Keratinocyte (primary cell): ENCODE measurements at places on chromosomes 12 and 14. TPM values are rescaled to one million over a fixed set of nuclear protein-coding genes. Genes with fewer than 3 reads are reported as not detected.

CYP46A1 gene
- 0.01 TPM in 2 of 3 replicates, not detected in the other for polyA plus RNA-seq

DNA sequence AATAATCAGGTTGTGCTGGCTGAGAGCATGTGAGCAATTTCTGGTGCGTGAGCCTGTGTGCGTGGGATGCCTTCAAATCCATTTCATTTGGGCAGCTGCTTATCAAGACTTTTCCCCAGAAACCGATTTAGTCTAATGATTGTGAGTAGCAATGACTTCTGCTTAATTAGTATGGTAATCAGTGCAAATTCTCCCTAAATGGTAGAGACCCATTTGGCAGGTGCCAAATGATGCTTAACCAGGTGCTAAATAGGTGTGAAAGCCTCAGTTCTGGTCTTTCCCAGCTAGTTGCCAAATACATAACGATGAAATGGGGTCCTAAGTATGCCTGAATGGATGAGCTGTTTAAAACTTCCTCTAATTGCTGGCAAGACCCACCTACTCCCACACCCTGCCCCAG is 248.4 kb upstream of the CCDC196 start:
- no peaks in the 10 kb centered on the region for H3K4me1 ChIP-seq
- no peaks in the 10 kb centered on the region for H3K36me3 ChIP-seq
- DNase-seq, result no peak
- H3K27ac ChIP-seq, result no peak overlapping the region
- H3K4me3 ChIP-seq, result no peak overlapping the region

DNA sequence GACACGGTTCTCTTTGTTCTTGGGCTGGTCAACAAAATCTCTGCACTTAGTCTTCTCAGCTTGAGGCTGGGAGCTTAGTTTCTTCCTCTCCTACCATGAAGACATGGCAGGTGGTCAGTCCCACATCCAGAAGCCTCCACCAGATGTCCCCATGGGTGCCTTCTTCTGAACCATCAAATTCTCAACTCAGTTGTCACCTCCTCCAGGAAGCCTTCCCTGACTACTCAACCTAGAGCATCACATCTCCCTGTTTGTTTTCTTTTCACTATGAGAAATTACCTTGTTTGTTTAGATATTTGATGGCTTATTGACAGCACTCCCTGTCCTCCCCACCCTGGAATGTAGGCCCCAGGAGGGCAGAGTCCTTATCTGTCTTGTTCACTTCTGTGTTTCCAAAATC is 84.4 kb downstream of the TBX5 start:
- H3K36me3 ChIP-seq, result no peaks in the 10 kb centered on the region
- no peak for DNase-seq
- H3K4me3 ChIP-seq, result no peak overlapping the region

PTPRB gene
- polyA plus RNA-seq, result 0.33 to 0.65 TPM (median 0.46 TPM) in 3 replicates

- peak overlapping the region; percentile 8 for H3K27ac ChIP-seq
- peaks cover 17% of the 10 kb centered on the region for H3K4me1 ChIP-seq
- no peak overlapping the region for H3K4me3 ChIP-seq
- no peaks in the 10 kb centered on the region for H3K27me3 ChIP-seq
- no peak for DNase-seq
Observed at GRCh38 chr12:77058740-77059139, 6.6 kb downstream of the E2F7 start.

TUNAR gene
- polyA plus RNA-seq, result not detected in 3 replicates

DNA sequence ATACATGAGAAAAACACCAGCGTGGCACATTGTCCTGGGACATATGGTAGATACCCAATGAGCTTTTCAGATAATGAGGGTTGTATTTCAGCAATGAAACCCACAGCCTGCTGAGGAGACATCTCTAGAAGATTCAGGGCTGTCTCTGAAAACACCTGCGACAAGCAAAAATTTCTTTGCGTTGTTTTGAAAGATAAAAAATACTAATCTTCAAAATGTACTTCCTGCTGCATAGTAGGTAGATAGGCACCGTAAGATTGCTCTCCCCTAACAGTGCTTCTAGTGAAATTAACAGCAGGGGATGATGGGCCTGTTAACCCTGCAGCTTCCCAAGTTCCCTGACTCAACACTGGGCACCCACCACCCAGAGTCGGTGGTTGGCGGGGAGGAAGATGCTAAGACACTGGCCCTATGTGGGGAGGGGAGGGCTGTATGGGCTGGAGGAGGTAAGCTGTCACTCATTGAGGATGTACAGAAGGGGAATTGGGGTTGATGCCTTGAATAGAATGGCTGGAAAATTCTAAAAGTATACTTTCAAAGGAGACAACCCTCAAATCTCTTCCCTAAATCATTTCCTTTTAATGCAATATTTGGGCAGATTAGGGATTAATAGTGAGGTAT is 20.0 kb downstream of the ZFP36L1 start:
- no peak for DNase-seq
- H3K4me3 ChIP-seq, result no peak overlapping the region
- no peaks in the 10 kb centered on the region for H3K27me3 ChIP-seq
- no peak overlapping the region for H3K27ac ChIP-seq
- H3K36me3 ChIP-seq, result no peaks in the 10 kb centered on the region

DNA sequence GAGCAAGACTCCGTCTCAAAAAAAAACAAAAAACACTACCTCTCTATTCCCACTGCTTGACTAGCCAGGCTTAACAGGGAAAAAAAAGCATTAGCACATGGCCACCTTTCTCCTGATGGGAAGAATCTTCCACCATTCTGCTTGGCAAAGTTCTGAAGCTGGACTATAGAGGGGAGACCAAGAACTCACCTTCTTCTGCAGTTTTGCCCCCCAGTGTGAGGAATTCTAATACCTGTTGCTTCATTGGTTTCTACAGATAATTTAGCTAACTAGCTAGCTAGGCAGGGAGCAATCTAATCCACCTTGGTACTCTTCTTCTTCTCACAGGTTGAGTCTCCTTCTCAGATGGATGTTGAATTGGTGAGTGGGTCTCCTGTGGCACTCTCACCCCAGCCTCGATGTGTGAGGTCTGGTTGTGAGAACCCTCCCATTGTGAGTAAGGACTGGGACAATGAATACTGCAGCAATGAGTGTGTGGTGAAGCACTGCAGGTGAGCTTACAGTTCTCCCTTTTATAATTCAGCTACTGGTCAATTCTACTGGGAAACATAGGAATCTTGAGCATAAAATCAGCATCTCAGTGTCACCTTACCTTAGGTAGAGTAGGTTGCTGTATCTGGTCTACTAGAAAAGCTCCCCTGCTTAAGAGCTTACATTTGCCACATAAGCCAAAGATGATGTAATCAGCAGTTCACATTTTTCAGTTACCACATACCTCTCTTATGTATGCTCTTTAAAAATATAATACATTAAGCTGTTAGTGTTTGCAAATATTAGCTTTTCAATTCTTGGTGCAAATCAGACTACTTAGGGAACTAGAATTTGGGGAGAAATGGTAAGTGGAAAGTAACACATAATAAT is 16.0 kb downstream of the METTL3 start:
- H3K36me3 ChIP-seq, result peaks cover 13% of the 10 kb centered on the region
- no peak for DNase-seq
- H3K27ac ChIP-seq, result no peak overlapping the region

KRT83 gene
- not detected in 3 replicates for polyA plus RNA-seq

DNA sequence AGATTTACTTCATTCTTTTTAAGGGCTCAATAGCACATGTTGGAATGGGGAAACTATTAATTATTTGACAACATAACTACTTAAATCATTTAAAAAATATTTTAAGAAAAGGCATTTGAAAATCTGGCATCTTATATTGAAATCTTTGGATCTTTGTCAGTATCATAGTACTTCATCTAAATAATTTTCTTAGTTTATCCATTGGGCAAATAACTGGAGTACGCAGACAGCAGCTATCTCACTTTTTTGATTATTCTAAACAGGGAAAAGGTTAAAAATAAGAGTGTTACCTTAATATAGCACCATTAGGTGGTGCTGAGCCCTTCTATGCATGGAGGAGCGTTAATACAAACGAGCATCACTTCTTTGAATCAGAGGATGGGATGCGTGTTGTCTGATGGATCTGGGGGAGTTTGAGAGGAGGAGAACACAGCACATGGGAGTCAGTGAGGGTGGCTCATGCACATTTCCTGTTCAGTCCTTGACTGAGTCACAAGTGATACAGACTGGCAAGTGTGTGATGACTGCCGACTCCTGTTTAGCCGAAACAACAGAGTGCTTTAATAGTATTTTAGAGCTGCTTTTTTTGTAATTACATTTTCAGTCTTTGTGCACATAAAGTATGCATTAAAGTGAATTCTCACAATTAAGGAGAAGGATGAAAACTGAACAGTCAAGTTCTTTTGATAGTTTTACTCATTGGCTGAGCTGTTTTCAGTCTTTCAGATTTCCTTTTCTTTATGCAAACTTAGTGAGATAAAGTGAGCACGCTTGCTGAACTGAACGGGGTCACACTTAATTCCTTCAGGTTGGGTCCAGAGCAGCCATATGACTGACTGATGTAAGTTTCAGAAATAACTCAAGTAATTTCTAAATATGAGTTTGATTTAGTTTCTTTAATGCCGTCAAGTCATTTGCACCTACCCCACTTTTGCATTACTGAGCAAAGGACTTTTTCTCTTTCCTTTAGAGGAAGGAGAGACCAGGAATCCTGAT is 92.7 kb downstream of the DIP2B start:
- no peaks in the 10 kb centered on the region for H3K36me3 ChIP-seq
- H3K27ac ChIP-seq, result peak overlapping the region; percentile 77
- peaks cover 17% of the 10 kb centered on the region for H3K4me1 ChIP-seq
- H3K27me3 ChIP-seq, result no peaks in the 10 kb centered on the region

DNA sequence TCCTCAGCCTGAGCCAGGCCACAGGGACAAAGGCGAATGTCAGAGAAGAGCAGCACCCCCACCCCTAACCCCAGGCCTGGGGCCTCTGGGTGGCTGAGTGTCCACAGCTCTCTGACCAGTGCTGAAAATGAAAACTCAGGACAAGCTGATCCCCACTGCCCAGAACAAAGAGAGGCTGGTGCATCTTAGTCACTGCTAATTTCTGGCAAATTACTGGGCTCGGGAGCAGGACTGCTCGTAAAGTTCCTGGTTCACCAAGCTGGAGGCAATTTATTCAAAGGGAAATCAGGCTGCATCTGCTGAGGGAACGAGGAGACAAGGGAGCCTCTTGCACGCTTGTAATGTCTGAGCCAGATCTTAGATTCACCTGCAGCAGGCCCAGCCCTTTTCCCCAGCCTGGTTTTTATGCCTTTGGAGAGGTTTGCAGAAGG is 43.2 kb downstream of the CALM1 start:
- H3K4me1 ChIP-seq, result peaks cover 27% of the 10 kb centered on the region
- no peaks in the 10 kb centered on the region for H3K36me3 ChIP-seq

HELB gene
- 0.90 to 1.8 TPM (median 1.1 TPM) in 3 replicates for polyA plus RNA-seq

DPY19L2 gene
- polyA plus RNA-seq, result 0.68 to 3.3 TPM (median 2.6 TPM) in 3 replicates

NTN4 gene
- 8.3 to 19.5 TPM (median 11.1 TPM) in 3 replicates for polyA plus RNA-seq

GRCh38 chr12:110117956-110118685 is 6.0 kb upstream of the IFT81 start:
- no peaks in the 10 kb centered on the region for H3K27me3 ChIP-seq
- no peaks in the 10 kb centered on the region for H3K4me1 ChIP-seq
- no peak overlapping the region for H3K4me3 ChIP-seq
- H3K27ac ChIP-seq, result no peak overlapping the region
- DNase-seq, result no peak

- no peak overlapping the region for H3K27ac ChIP-seq
- no peaks in the 10 kb centered on the region for H3K4me1 ChIP-seq
- H3K36me3 ChIP-seq, result peaks cover 16% of the 10 kb centered on the region
- DNase-seq, result no peak
Observed at GRCh38 chr14:64422756-64423155, 34.6 kb downstream of the MTHFD1 start.

PPFIBP1 gene
- polyA plus RNA-seq, result 53.6 to 83.5 TPM (median 62.0 TPM) in 3 replicates

DNA sequence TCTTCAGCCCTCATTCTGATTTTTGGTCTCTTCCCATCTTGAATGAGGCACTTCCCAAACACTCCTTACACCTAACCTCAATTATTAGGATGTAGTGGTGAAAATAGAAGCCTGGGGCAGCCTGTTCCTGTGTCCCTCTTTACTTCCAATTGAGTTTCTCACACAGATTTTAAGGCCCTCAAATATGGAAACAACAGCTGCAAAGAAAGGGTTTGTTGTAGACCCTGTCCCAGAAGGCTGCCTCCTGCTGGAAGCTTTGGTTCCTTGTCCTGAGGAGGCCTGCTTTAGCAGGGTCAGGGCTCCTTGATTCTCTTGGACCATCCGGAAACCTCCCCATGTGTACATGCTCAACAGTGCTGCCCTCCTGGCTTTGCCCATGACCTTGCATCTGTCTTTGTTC is 101.3 kb downstream of the TGFB3 start:
- no peak for DNase-seq
- no peaks in the 10 kb centered on the region for H3K27me3 ChIP-seq
- no peak overlapping the region for H3K27ac ChIP-seq
- H3K4me3 ChIP-seq, result no peak overlapping the region
- H3K36me3 ChIP-seq, result no peaks in the 10 kb centered on the region

DNA sequence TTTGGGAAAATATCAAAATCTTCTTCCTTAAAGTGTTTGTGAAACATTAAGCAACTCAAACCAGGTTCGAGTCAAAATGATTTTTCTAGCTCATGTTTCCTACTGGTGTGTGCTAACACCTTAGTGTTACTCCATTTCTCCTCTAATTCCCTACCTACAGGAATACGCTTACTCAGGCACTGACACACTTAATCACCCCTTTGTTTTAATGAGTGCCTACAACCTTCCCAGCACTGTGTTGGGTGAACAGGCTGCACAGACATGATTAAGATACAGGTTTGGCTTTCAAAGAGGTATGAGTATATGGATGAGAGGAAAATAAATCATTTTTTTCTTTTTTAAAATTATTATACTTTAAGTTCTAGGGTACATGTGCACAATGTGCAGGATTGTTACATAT is 15.6 kb upstream of the PZP start:
- H3K27ac ChIP-seq, result no peak overlapping the region
- DNase-seq, result no peak
- peaks cover 5% of the 10 kb centered on the region for H3K4me1 ChIP-seq
- no peak overlapping the region for H3K4me3 ChIP-seq

DNA sequence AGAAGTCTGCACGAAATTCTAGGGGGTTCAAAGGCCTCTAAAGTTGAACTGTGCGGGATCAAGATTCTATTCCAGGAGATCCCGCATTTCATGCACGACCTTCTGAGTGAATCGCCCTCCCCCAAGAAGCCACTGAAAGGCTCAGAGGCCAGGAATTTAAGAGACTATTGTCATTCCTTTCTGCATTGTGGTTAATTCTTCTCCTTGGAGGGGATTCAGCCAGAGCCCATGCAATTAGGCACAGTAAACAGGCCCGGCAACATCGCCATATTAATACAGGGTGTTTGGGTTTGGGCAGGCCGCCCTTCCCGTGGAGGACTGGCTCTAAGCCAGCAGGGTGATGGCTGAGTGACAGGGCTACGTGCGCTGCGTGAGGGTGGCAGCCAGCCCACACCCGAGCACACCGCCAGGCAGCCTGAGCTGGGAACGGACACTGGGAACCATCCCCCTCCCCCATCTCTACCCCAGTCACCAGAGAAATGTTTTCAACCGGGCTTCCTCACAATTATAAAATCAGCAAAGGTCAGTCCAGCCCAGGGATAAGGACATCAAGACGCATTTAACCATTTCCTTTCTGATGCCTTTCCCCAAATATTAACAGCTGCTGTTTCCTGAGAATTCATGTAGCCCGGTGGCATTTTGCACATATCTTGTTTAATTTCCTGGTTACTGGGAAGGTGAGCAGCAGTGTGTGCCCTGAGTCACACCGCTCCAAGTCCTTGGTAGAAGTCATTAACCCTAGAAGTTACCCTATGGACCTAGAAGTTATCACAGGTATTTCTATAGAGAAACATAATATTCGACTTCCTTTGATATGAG is 12.5 kb downstream of the EGLN3 start:
- no peaks in the 10 kb centered on the region for H3K27me3 ChIP-seq
- no peaks in the 10 kb centered on the region for H3K4me1 ChIP-seq
- no peak for DNase-seq
- no peak overlapping the region for H3K27ac ChIP-seq
- H3K4me3 ChIP-seq, result no peak overlapping the region
- no peaks in the 10 kb centered on the region for H3K36me3 ChIP-seq

GRCh38 chr14:38618514-38618913 is 362.6 kb upstream of the CLEC14A start:
- no peaks in the 10 kb centered on the region for H3K27me3 ChIP-seq
- no peak overlapping the region for H3K4me3 ChIP-seq
- no peak overlapping the region for H3K27ac ChIP-seq
- no peaks in the 10 kb centered on the region for H3K36me3 ChIP-seq
